AG09309 (cell line): ENCODE measurements at places on chromosomes 13 and 19.

DNA sequence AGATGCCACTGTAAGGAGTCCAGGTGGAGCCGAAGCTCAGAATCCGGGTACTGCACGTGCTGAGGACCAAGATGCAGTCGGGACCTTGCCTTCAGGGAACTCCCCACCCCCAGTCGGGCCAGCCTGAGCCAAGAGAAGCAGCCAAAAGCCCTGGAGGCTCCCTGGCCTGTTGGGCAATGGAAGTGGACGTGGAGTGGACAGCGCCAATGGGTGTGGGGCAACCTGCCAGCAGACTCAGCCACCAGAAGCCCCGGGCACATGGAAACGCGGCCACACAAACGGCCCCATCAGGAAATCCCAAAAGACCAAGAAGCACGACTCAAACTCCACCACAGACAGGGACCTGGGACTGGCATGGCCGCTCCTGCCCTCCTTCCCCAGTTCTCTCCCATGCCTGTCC lies 30.0 kb upstream of the KCTD15 start:
- no peak for DNase-seq

- DNase-seq, result no peak
Observed at GRCh38 chr19:38975214-38975860, at the start of gene FBXO17. Gene FBXO17 (minus strand): TSS chr19:38975742. CDS start chr19:38950319, 25,423 bp downstream.

DNA sequence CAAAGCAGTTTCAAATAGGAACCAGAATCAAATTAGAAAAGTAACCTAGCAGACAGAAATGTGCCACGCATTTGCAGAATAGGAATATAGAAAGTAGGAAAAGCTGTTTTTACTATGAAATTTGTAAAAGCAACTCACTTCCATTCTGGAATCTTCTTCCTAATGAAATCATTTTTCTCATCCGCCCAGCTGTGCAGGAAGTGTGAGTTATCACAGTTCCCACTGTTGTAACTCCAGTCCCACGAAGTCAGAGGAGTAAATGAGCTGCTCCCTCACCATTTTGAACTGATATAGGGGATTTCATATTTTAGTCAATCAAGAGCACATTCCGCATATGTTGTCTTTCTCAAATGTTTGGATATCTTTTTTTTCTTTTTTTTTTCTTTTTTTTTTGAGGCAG lies 230.8 kb downstream of the TBC1D4 start:
- DNase-seq, result no peak

- no peak for DNase-seq
Observed at GRCh38 chr13:40666933-40667621, 636 bp upstream of the FOXO1 start.

DNA sequence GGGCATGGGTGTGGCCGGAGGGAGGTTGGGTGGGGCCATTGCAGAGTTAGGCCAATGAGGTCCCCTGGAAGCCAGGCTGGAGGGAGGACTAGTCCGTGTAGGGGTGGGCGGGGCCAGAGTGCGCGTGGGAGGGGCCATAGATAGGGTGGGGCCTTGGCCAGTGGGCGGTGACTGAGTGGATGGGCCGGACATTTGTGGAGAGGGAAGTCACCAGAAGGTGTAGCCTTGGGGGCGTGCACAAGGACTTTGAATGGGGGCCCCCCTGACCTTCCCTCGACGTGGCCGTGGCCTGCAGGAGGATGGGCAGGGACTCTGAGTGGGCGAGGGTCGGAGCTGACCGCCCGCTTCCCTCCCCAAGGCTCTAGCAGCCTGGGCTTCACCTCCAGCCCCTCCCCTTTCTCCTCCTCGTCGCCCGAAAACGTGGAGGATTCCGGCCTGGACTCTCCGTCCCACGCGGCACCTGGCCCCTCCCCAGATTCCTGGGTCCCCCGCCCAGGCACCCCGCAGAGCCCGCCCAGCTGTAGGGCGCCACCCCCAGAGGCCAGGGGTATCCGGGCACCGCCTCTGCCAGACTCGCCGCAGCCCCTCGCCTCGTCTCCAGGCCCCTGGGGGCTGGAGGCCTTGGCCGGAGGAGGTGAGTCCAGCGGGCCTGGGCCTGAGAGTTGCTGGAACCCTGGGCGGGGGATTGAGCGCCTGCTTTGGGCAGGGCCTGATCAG lies 16.5 kb upstream of the B3GNT3 start:
- DNase-seq, result no peak

- DNase-seq, result no peak
Observed at GRCh38 chr19:4597975-4598671, 38.6 kb upstream of the SEMA6B start.
